Activated CD4-positive, alpha-beta T cell treated with anti-CD3 and anti-CD28 coated beads for 1 hour (primary cell): ENCODE measurements at places on chromosomes 12 and 14.

GRCh38 chr14:55301437-55302121 is 30.4 kb downstream of the FBXO34 start:
- no peak for DNase-seq

GRCh38 chr12:53313996-53314395 is 7.4 kb downstream of the AAAS start:
- no peak for DNase-seq

GRCh38 chr14:36022765-36023410 is 153.6 kb downstream of the PTCSC3 start:
- no peak for DNase-seq

DNA sequence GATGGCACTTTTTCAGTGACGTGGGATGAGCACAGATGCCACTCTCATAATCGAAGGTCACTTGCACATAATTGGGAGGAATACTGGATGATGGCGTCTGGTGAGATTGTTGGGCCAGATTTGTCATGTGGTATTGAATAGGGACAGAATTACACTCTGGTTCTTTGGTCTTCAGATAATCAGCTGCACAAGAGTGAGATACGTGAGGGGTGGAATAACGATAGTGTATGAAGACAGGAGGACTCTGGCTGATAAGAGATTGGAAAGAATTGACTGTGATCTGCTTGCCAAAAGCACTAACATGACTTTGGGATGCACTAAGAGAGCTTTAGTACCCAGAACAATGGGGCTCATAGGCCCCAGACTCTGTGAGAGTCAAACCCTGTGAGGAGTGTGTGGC is 7.0 kb upstream of the RABGGTA start:
- no peak for DNase-seq

DNA sequence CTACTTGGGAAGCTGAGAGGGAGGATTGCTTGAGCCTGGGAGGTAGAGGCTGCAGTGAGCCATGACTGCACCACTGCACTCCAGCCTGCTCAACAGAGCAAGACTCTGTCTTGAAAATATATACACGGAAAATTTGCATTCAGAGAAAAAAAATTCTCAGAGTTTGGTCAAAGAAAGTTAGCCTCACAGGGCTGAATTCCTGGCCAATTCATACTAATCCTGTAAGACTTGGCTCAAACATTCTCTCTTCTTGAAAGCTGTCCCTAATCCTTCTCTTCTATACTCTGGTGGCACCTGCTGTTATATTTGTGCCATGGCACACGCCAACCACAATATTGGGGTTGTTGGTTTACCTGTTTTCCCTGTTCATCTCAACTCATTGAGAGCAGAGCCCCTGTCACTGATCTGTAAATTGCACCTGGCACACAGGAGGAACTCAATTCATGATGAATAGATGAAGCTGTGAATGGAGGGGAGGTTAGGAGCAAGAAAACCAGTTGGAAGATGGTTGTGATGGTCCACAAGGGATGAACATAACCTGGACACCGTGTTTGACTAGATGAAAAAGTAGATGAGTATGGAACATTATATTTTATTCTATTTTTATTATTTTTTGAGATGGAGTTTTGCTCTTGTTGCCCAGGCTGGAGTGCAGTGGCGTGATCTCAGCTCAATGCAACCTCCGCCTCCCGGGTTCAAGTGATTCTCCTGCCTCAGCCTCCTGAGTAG is 36.8 kb upstream of the SPTSSA start:
- DNase-seq, result no peak

GRCh38 chr14:58994130-58994529 is 194.3 kb upstream of the DAAM1 start:
- no peak for DNase-seq

GRCh38 chr12:92141591-92142121 is 4.0 kb downstream of the BTG1 start:
- no peak for DNase-seq

DNA sequence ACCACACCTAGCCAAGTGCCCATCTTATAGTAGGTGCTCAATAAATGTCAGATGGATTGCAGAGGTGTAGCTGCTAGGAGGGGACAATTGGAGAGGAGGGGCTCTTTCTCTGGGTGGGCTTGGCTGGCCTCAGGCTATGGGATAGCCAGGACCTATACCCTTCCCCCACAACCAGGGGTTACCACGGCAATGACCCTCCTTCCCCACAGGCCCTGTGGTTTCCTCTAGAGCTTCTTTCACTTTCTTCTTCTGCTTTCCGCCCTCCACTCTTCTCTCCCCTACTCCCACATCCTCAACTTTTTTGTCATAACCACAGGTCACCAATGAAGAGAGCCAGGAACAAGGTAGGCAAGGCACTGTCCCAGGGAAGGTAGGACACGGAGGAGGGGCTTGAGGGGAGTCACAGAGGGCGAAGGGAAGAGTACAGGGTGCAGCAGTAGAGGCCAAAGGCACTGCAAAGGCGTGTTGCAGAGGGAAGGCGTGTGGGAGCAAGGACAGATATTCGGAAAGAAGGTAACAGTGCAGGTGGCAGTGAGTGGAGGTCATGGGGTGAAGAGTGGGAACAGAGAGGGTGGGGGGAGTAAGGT is 1.9 kb upstream of the ITGB7 start:
- DNase-seq, result no peak

GRCh38 chr12:6273541-6274230 is 36.8 kb upstream of the PLEKHG6 start:
- DNase-seq, result no peak

DNA sequence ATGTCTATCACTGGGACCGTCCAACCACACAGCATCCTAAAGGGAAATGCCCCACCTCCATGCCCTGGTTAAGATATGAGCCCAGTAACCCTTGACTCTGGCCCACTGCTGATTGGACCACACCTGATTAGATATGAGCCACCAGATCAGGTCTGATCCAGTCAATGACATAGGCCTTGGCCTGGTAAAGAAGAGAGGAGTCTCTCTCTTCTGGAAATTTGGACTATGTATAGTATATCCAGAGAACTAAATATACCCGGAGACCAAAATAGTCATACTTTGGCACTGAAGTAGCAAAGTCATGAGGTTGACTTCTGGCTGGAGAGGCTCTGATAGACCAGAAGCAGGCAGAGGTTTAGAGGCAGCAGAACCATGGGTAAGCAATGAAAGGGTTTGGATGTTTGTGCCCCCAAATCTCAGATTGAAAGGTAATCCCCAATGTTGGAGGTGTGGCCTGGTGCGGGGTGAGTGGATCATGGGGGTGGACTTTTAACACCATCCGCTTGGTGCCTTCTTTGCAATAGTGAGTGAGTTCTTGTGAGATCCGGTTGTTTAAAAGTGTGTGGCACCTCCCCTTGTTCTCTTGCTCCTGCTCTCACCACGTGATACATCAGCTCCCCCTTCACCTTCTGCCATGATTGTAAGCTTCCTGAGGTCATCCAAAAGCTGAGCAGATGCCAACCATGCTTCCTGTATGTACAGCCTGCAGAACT is 68.4 kb downstream of the HSPB8 start:
- no peak for DNase-seq

DNA sequence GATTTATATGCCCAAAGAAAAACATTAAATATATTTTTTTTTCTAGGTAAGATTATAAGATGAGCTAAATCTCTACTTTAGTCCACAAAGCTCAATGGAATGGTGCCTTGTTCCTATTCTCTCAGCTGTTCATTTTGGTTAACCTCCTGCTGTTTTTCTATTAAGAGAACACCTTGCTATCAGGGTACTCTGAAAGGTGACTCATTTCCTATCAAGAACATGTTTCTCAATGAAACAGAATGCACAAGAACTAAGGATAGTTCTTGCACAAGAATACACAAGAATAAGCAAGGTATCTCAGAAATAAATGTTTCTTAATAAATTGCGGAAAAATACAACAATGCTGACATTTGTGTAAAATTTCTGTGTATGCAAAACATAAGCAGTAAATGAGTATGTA is 14.1 kb downstream of the ABCD2 start:
- DNase-seq, result no peak

DNA sequence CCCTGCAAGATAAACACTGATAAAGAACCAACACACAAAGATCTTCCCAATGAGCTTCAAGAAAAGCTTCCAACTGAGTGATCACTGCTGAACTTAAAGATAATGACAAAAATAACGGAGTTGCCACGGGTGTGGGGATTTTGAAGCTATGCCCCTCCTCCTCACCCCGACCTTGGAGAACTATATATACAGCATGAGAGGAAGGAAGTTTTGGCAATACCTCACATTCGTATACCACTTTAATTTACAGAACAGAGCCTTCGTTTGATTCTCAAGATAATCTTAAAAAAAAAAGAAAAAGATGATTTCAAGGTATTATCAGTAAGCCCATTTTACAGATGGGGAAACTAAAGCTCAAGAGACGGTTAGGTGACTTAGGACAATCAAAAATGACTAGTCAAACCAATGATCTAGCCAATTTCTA is 715 bp downstream of the NEK9 start:
- DNase-seq, result no peak

- no peak for DNase-seq
These were observed 76.6 kb upstream of the GZMB start for GRCh38 chr14:24710403-24711112.

GRCh38 chr12:30973175-30973574 is 46.6 kb downstream of the TSPAN11 start:
- no peak for DNase-seq

DNA sequence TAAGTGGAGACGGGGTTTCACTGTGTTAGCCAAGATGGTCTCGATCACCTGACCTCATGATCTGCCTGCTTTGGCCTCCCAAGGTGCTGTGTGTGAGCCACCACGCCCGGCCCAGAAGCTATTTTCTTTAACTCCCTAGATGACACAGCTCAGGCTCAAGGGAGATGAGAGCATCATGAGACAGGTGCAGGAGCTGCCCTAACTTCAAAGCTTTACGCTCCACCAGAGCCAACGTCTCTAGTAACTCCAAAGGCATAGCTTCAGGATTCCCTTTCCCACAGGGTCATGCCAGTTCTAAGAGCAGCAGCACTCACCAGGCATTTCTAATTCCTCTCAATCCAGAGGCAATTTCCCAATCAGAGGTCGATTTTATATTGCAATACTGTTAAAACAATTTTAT is 21.0 kb downstream of the NDUFA12 start:
- DNase-seq, result no peak

DNA sequence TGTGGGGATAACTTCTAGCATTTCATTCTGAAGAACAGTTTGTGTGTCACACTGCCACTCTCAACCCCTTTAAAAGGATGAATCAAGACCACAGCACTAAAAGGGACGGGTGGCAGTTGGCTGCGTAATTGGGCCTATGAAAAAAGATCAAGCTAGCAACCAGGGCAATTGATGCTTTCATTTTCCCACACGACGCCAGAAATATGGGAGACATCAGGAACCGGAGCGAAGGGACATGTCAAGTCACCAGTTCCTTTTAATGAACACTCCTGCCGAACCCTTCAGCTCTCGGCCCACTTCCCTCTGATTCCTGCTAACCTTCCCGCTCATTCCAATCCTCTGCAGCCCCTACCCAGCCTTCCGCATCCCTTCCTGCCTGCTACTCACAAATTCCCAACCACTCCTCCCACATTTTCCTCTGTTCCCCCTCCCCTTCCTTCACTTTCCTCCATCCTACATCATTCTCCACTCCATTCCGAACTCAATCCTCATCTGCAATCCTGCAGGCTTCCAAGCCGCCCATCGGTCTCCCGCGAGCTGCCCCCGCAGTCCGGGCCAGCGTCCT is 753 bp downstream of the CSRNP2 start:
- peak; percentile 11 for DNase-seq

- no peak for DNase-seq
These were observed 278.2 kb upstream of the RTL1 start for GRCh38 chr14:101181446-101182313.

- no peak for DNase-seq
These were observed 111.3 kb downstream of the TSHR start for GRCh38 chr14:81066672-81067071.

DNA sequence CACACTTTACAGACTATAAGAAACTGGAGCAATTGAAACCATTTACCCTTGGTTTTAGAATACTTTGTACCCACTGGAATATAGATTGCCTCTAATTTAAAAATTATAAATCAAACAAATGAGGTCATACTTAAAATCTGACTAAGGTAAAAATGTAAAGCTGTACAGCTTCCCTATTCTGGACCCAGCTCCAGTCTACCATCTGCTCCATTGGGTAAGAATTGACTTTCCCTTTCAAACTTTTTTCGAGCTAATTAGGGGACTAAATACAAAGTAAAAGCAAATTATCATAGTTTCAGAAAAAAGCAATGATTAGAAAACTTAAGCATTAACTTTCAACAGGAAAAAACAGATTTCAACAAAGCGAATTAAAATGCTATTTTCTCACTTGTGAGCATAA is 4.3 kb downstream of the KRR1 start:
- no peak for DNase-seq

- DNase-seq, result no peak
These were observed 12.1 kb upstream of the MSRB3 start for GRCh38 chr12:65266408-65266807.

- no peak for DNase-seq
These were observed 299.3 kb downstream of the BCAT1 start for GRCh38 chr12:24649634-24650033.

DNA sequence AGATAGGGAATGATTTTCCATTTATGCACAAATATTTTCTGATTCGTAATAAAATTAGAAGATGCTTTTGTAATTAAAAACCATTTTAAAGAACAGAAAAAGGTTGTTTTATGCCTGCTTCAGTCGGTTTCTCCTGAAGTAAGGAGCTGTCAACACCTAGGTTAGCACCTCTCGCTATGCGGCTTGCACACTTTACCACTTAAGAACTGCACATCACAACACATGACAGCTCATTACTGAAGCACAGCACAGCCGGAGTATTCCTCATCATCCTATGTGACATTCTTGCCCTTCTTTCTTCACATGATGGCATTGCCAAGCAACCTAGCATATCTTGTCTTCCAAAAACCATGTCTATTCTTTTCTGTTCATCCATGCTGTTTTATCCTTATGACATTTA is 5.4 kb upstream of the WIF1 start:
- no peak for DNase-seq

DNA sequence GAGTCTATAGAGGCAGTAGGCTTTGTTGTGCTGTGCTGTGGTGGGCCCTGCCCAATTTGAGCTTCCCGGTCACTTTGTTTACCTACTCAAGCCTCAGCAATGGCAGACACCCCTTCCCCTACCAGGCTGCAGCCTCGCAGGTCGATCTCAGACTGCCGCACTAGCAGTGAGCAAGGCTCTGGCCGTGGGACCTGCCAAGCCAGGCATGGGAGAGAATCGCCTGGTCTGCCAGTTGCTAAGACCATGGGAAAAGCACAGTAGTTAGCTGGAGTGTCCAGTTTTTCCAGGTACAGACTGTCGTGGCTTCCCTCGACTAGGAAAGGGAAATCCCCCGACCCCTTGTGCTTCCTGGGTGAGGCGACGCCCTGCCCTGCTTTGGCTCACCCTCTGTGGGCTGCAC is 26.3 kb downstream of the ANO6 start:
- no peak for DNase-seq

- DNase-seq, result no peak
These were observed 68.2 kb upstream of the FOXN3 start for GRCh38 chr14:89485264-89485663.

GRCh38 chr12:95424271-95424994 is 49.5 kb upstream of the METAP2 start:
- DNase-seq, result no peak

DNA sequence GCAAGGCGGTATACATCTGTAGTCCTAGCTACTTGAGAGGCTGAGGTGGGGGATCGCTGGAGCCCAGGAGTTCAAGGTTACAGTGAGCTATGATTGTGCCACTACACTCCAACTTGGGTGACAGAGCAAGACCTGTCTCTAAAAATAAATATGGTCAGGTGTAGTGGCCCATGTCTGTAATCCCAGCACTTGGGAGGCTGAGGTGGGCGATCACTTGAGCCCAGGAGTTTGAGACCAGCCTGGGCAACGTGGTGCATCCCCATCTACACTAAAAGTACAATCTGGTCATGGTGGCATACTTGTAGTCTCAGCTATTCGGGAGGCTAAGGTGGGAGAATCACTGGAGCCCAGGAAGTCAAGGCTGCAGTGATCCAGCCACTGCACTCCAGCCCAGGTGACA is 40.6 kb downstream of the HECTD1 start:
- no peak for DNase-seq
